ENCODE measurements at places on chromosomes 4 and X.

DNA sequence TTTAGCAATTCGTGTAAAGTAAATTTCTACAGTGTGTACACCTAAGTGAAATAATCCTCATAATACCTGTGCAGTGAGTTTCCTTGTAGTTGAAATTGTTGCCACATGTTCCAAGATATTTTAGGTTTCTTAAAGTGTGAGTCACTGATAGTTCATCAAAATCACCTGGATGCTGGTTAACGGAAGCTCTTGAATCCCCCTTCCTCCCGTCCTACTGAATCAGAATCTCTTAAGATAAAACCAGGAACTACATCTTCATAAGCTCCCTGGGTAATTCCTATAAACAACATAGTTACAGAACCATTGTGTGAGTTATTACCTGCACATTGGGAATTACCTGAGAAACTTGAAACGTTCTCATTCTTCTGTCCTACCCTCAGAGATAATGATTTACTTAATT is 197.4 kb upstream of the HS3ST1 start:
- no peak for DNase-seq

DNA sequence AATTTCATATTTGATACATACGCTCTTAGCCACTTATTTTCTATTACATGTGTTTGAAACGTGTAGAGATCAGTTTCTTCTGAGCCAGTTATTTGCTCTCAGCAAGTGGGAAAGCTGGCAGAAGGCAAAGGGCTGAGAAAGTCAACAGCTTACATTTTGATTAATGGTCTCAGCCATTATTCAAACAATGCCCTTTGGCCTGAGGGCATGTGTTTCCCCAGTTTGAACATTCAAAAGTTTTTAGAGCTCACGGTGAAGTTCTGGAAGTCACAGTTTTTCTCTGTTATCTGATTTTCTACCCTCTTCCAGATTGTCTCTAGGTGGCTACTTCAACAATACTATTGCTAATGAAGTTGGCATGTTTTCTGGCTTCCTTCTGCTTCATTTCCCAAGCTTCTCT is 591.8 kb upstream of the CPEB2 start:
- no peak for DNase-seq

- no peak for DNase-seq
Measured at GRCh38 chr4:99655308-99656081, 2.1 kb downstream of the C4orf54 start.

DNA sequence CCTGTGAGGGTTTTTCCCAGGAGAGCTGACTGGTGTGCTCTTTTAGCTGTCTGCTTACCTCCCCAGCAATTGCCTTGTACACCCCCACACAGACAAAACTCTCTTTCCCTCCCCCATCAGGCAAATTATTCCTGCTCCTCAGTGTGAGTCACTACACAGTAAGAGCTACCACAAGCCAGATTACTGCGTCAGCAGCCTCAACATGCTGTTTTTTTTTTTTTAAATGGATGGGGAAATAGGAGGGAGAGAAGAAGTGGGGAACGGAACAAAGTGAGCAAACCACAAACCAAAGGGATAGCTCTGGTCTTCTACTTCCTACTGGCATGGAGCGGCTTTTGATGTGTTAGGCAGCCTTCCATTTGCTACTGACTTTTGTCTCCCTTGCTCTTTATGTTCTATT is 107.5 kb upstream of the ACSL4 start:
- DNase-seq: no peak

DNA sequence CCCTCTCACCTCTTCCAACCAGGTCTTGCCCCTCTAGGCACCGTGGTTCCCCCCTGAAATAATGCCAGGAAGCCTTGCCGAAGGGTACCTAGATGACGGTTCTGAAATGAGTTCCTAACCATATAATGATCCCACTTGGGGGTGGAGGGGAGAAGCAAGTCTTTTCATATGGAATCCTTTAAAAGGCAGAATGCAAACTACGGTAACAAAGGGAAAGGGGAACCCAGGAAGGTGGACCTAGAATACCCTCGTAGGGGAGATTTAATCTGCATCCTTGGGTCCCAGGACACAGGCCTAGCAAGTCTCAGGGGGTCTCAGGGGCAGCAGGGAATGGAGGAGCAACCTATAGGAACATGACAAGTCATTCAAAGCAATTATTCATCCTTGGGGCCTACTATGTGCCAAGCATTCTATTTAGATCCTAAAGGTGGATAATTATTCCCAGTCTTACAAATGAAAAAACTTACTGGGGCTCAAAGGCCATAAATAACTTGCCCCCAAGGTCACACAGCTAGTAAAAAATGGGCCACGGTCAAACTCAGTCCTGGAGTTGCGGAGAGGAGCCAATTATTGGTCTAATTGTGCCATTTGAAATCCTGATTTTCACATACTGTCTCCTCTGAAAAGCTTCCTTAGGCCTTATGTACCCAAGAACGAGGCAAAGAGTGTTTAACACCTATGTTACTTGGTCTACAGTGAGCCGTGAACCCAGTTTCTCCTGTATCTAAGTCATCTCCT is 8.8 kb downstream of the BCOR start:
- DNase-seq: no peak

- DNase-seq: peak; percentile 4
Measured at GRCh38 chr4:185339941-185340340, 55.8 kb downstream of the LRP2BP start.

DNA sequence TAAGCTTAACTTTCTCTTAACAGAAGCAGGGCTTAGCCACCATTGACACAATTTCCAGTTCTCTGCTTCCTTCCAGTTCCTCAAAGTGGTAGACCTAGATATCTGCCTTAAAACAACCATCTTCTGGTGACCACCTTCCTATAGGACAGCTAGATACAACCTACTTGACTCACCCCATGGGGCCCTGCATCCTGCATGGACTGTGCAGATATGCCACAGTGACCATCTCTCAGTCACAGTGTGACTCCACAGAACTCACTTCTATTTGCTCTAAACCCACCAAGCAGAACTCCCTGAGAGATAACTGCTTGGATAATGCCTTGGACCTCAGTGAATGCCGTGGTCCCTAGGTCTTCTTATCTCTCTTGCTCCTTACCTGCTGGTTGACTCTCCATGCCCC is 621.6 kb downstream of the IQCM start:
- DNase-seq: no peak

DNA sequence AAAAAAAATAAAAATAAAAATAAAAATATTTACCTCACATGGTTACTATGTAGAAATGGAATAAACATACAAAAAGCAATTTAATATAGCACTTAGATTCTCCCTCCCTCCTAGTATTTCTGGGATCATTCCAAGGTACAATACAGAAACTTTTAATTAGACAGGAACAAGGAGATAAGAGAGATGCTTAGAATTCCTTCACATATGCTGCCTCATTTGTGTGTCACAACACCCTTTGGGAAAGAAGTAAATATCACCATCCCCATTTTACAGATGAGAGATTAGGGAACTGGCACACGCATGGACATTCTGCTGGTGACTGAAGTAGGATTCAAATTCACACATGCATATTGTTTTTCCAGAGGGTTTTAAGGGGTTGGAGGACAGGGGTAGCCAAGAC is 164.2 kb downstream of the APBB2 start:
- DNase-seq: no peak

DNA sequence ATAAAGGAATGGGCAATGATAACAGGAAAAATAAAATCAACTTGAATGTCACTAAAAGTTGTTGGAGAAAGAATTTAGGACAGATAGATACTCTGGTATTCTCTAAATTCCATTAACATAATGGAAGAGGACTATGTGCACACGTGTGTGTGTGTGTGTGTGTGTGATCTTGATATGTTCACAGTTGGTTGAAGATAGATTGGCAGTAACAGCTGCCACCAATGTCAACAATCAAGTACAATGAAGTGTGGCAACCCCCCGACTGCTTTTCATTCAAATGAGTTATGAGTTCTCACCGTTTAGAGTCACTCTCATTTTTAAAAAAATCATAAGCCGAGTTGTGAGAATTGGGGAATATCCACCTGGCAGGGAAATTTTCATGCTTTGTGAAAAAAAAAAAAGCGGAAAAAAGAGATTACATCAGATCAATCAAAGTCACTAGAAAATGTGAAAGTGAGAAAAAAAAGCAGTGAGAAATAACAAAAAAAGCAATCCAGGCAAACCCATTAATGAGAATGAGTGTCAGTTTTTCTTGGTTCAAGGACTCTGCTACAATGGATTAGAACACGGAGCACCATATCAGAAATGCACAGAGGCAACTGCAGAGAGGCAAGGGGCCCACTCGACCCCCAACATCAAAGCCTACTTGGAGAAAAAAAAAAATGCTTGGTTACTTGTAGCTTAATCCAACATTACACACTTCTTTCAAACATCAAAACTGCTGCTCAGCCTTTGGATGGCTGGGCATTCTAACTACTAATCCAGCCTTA is 414.9 kb upstream of the PITX2 start:
- DNase-seq: no peak

DNA sequence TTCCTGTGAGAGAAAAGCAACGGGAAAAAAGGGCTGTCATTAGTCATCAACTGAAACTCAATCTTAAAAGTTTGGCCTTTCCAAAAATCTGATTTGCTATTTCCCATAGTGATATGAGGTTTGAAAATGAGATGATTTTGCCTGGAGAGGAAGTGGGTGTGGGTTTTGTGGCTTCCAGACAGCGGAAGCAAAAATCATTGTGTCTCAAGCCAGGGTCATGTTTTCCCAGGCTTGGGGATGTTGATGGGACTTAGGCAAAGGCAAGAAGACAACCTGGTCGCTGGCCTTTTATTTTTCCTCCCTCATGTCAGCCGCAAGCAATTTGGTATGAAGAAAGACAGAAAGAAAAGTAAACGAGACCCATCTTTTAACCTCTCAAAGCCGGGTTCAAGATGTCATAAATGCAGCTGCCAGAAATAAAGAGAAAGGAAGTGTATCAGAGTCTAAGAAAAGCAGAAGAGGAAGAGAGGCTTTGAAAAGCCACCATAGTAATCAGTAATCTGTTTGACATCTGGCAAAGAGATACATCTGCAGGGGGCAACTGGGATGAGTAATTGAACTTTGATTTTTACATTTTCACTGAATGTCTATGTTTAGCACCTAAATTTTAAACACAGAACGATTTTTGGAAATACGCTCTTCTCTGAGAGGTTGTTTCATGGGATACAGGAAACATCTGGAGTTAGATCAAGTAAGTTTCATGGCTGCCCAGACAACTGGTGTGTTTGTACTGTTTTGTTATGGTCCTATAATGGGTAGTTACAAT is 521.6 kb upstream of the SLIT2 start:
- DNase-seq: no peak
